Transverse colon (tissue), 4 donors: ENCODE measurements at places on chromosomes 1 and 21.

DNA sequence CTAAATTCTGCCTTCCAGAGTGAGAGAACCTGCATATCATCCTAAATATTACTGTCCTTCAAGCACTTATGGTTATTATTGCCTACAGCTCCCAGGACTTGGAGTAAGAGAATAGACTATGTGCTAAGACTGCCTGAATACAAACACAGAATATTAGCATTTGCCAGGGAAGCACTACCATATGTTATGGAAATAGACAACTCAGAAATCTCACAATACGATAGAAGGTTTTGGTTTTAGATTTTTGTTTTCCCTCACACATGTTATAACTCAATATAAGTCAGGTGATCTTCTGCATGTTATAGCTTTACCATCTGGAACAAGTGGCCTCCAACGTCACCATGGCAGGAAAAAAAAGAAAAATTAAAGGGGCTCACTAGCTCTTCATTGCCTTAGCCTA lies 413.9 kb downstream of the LRRIQ3 start:
- DNase-seq: no peak

DNA sequence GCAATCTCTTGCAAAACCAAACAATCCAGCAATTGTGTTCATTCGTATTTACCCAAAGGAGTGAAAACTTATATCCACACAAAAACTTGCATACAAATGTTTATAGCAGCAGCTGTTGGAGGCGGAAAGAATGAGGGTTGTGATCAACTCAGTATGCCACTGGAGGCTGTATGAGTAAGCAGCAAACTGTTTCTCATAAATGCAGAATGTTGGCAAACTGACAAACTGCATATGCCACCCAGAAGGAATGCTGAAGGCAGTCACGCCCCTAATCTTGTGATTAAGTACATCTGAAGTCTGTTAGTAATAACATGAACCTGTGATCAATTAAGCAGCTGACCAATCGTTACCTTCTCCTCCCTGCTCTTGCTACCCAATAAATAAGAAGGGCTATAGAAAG lies 60.5 kb upstream of the CR2 start:
- DNase-seq: no peak

DNA sequence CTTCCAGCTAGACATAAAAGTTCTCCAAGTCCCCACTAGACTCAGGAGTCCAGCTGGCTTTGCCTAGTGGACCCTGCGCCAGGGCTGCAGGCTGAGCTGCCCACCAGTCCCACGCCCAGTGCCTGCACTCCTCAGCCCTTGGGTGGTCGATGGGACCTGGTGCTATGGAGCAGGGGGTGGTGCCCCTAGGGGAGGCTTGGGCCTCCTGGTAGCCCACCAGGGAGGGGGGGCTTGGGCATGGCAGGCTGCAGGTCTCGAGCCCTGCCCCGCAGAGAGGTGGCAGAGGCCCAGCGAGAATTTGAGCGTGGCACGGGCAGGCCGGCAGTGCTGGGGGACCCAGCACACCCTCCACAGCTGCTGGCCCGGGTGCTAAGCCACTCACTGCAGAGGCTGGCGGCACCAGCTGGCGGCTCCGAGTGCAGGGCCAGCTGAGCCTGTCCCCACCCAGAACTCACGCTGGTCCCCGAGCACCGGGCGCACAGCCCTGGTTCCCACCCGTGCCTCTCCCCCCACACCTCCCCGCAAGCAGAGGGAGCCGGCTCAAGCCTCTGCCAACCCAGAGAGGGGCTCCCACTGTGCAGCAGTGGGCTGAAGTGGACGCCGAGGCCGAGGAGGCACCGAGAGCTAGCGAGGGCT lies 30.2 kb upstream of the GBP5 start:
- DNase-seq: no peak

GRCh38 chr1:206850401-206850800 lies 15.0 kb upstream of the IL20 start:
- no peak for DNase-seq

- DNase-seq: no peak
Measured at GRCh38 chr21:41530366-41530765, 22.4 kb upstream of the TMPRSS2 start.
